Stomach (tissue), 19 donors: ENCODE measurements at places on chromosomes 7 and 10. TPM values are rescaled to one million over a fixed set of nuclear protein-coding genes. Genes with fewer than 3 reads are reported as not detected.

DNA sequence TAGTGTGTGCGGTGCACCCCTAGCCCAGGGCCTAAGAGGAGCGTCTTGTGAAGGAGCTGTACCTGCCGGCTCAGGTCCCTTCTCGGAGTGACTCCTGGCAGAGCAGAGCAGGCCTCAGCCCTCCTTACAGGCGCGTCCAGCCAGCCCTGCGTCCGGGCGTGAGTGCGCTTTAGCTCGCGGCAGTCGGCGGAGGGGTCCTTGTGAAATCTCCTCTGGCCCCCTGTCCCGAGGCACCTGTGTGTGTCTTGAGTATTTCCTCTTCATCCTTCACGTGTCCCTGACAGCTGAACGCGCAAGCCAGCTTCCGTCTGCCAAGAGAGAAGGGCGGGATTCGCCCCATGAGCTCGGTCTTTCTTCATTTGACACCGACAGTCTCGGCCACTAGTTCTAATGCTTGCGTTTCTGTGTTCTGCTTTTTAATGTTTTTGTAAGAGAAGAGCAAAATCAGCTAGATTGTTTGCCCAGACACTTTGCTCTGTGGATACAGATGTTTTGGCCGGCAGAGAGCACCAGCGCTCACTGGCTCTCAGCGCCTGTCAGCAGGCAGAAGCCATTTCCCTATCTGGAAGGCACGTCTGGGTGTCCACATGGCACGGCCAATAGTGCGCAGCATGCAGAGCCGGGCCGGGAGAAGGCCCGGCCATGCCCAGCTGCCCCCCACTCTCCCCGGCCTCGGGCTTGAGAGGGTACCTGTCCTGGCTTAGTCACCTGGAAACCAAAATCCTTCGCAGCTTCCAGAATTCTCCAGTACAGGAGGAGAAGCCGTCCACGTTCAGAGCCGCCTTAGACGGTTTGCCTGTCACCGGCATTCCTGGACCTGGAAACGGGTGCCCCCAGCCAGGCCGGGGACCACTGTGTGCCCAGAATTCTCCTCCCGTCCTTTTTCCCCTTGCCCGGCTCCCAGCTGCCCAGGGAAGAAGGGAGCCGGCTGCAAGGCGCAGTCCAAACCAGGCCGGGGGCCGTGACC is 7.0 kb downstream of the GET4 start:
- no peak for DNase-seq
- H3K27ac ChIP-seq, result peak overlapping the region; percentile 16
- no peak overlapping the region for H3K4me3 ChIP-seq
- peaks cover 85% of the 10 kb centered on the region for H3K4me1 ChIP-seq
- no peaks in the 10 kb centered on the region for H3K27me3 ChIP-seq

GRCh38 chr7:114944745-114945625 is 23.1 kb downstream of the MDFIC start:
- DNase-seq, result peak; percentile 85
- peak overlapping the region; percentile 57 for H3K27ac ChIP-seq
- H3K27me3 ChIP-seq, result no peaks in the 10 kb centered on the region
- H3K4me1 ChIP-seq, result no peaks in the 10 kb centered on the region

CALN1 gene
- 51.9 TPM for total RNA-seq

DNA sequence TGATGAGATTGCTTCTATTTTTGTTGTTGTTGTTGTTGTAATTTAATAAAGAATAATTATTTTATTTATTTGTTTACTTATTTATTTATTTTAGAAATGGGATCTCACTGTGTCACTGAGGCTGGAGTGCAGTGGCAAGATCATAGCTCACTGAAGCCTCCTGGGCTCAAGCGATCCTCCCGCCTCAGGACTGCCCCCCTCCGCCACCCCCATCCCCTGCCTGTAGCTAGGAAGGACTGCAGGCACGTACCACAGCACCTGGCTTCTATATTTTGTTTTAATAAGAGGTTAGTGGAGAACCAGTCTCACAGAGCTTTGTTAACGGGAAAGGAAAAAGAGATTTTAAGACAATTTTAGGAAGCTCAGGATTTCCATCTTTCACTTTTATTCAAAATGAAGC is 19.5 kb upstream of the SMC3 start:
- H3K4me1 ChIP-seq, result peaks cover 6% of the 10 kb centered on the region
- no peaks in the 10 kb centered on the region for H3K36me3 ChIP-seq
- DNase-seq, result no peak
- no peak overlapping the region for H3K27ac ChIP-seq
- H3K4me3 ChIP-seq, result no peak overlapping the region

NKX2-3 gene
- not detected for total RNA-seq

DNA sequence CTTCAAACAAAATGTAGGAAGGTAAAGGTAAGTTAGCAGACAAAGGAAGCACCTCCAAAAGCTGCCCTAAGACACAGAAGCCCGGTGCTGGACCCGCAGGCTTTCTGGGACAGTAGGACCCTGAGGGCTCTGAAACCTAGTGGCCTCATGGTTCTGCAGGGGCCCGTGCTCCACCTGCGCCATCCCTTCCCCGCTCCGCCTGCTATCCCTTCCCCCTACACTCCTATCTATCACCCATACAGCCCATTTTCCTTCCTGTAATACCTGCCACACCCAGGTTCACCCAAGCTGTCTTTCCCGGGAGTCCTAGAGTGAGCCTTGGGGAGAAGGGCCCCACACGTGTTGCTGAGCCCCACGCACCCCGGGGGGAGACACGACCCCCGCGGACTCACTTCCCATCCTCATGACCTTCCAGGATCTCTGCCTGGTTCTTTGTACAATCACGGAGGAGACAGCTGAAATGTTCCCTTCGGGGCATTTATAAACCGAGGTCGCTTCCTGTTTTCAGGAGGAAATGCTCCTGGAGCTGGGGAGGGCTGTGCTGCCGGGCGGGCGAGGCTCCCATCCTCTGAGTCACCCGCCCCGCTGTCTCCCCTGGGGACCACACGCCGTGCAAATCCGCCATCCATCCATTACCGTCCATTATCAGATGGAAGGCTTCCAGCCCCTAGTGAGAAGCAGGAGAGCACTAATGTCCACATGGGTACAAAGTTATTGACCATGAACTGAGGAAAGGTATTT is 251.7 kb upstream of the PITRM1 start:
- H3K4me3 ChIP-seq, result no peak overlapping the region
- H3K27me3 ChIP-seq, result no peaks in the 10 kb centered on the region
- no peak for DNase-seq
- peaks cover 19% of the 10 kb centered on the region for H3K4me1 ChIP-seq
- H3K27ac ChIP-seq, result peak overlapping the region; percentile 46

DNA sequence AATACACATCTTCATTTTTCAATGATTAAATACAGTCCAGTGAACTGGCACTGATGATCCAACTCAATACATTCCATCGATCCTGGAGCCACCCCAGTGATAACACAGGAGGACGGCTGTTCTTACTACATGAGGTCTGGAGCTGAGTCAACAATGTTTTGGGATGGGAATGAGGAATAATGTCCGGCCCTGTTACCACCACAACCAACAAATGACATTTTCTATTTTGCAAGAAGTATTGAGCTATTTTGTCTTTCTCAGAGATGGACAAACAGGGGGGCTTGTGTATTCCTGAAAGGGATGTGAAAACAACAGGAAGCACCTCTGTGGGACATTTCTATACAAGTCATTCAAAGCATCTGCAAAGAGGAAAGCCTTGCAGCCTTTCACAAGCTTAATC is 249.2 kb downstream of the PARD3 start:
- no peak overlapping the region for H3K27ac ChIP-seq
- no peak overlapping the region for H3K4me3 ChIP-seq
- H3K4me1 ChIP-seq, result no peaks in the 10 kb centered on the region
- no peaks in the 10 kb centered on the region for H3K36me3 ChIP-seq
- no peak for DNase-seq

- no peaks in the 10 kb centered on the region for H3K36me3 ChIP-seq
- DNase-seq, result peak; percentile 68
- no peaks in the 10 kb centered on the region for H3K27me3 ChIP-seq
- no peak overlapping the region for H3K27ac ChIP-seq
- H3K4me3 ChIP-seq, result no peak overlapping the region
These were observed 36.7 kb downstream of the DDC start for GRCh38 chr7:50528266-50529092.

SGCE gene
- total RNA-seq, result 142 TPM

DNA sequence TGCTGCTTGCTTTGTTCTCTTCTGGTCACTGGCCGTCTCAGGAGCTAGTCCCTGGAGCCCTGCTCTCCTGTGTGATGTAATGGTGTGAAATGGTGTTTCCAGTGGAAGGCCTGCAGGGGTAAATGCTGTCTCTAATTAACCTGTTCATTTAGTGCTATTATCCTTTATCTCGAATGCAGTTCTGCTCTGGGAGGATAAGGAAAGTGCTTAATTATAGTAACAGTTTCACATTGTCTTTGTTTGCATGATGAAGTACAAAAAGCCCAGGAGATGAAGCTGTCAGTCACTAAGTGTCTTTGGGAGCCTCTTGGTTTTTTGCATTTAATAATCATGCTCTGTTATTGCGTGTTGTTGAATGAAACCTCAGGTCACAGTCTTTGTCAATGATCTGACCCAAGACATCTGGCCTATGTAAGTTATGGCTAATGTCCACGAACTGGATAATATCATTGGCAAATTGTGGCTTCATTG is 755.3 kb upstream of the GALNT17 start:
- H3K27ac ChIP-seq, result no peak overlapping the region
- no peak overlapping the region for H3K4me3 ChIP-seq
- no peaks in the 10 kb centered on the region for H3K27me3 ChIP-seq
- H3K4me1 ChIP-seq, result peaks cover 16% of the 10 kb centered on the region
- DNase-seq, result no peak

GRCh38 chr10:91090761-91091529 is 129.5 kb upstream of the PCGF5 start:
- no peak for DNase-seq
- no peaks in the 10 kb centered on the region for H3K4me1 ChIP-seq
- H3K27ac ChIP-seq, result no peak overlapping the region
- no peaks in the 10 kb centered on the region for H3K27me3 ChIP-seq
- no peak overlapping the region for H3K4me3 ChIP-seq
- H3K36me3 ChIP-seq, result no peaks in the 10 kb centered on the region

GRCh38 chr10:91444211-91445182 is 34.4 kb downstream of the HECTD2 start:
- H3K4me3 ChIP-seq, result no peak overlapping the region
- H3K27me3 ChIP-seq, result no peaks in the 10 kb centered on the region
- H3K27ac ChIP-seq, result no peak overlapping the region
- peak; percentile 16 for DNase-seq

DNA sequence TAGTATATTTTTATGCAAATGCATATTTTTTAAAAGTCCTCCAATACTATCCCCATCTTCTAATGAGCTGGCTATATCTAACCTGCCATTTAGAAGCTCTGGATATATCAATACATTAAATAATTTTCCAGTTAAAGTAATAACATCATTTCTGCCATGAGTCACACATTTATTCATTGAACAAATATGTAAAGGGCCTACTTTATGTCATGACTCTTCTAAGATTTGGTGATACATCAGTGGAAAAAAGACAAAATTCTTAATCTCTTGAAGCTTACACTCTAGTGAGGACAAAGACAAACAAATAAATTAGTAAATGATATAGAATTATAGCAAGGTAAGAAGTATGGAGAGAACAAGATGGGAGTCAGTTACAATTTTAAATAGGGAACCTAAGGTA is 716.8 kb upstream of the LRRTM3 start:
- no peak overlapping the region for H3K27ac ChIP-seq
- H3K36me3 ChIP-seq, result no peaks in the 10 kb centered on the region
- no peak overlapping the region for H3K4me3 ChIP-seq
- DNase-seq, result no peak

IL6 gene
- not detected for total RNA-seq

DNA sequence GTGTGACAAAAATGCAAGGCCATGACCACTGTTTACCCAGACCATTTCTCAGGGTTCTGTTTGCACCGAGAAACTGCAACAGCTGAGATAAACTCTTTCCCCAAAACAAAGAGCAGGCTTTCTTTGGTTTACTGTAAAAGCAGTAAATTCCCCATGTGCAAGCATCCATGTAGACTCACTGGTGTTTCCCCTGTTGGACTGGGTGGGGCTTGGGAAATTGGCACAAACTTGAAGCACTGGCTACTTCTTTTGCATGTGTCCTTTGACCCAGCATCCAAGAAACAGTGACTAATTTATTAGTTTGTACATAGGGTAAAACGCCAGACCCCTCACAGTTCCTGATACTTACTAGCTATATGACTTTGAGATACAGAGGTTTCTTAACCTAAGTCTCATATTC is 12.3 kb downstream of the IQUB start:
- no peak for DNase-seq
- H3K4me1 ChIP-seq, result no peaks in the 10 kb centered on the region
- H3K27ac ChIP-seq, result no peak overlapping the region
- H3K27me3 ChIP-seq, result no peaks in the 10 kb centered on the region
- no peak overlapping the region for H3K4me3 ChIP-seq

DNA sequence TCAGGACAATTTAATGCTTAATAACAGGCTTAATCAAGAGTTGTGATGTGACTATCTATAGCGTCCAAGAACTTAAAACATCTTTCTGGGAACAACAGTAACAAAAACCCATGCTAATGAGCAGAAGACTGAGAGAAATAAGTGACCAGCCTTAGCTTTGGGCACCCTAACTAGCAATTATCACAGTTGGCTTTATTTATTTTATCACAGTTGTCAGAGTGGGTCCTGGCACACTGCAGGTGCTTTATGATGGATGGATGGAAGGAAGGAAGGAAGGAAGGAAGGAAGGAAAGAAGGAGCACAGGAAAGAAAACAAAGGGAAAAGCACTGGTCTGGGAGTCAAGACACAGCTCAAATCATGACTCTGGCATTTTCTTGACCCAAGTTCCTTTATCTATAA is 181.1 kb downstream of the SKAP2 start:
- no peak overlapping the region for H3K4me3 ChIP-seq
- no peaks in the 10 kb centered on the region for H3K27me3 ChIP-seq
- no peak overlapping the region for H3K27ac ChIP-seq
- DNase-seq, result no peak
- no peaks in the 10 kb centered on the region for H3K36me3 ChIP-seq

MKLN1 gene
- 24.5 TPM for total RNA-seq

DNA sequence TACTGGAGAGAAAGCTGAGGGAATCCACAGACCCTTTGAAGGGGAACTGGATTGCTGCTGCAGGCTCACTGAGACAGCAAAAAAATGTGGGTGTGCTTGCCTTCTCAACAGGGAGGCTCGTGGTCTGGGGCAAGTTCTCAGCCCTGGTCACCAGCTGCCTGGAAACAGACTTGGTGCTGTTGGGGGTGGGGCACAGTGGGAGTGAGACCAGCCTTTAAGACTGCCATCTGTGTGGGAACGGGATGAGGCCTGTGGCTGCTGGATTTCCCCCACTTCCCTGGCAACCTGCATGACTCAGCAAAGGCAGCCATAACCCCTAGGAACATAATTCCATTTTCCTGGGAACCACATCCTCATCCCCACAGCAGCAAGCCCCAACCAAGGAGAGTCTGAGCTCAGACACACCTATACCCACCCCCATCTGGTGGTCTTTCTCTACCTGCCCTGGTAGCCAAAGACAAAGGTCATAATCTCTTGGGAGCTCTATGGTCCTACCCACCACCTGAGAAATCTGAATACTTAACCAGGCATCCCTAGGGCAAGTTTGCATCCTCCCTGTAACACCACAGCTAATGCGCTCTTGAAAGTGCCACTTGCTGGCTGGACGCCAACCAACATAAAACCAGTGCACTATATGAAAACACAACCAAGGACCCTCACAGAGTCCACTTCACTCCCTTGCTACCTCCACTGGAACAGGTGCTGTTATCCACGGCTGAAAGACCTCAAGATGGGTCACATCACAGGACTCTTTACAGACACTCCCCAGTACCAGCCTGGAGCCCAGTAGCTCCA is 45.0 kb upstream of the TFEC start:
- H3K27ac ChIP-seq, result no peak overlapping the region
- no peaks in the 10 kb centered on the region for H3K4me1 ChIP-seq

ATRNL1 gene
- 50.7 TPM for total RNA-seq

- H3K4me1 ChIP-seq, result peaks cover 90% of the 10 kb centered on the region
- DNase-seq, result no peak
- H3K27me3 ChIP-seq, result no peaks in the 10 kb centered on the region
- H3K27ac ChIP-seq, result peak overlapping the region; percentile 81
These were observed 75.4 kb downstream of the CALD1 start for GRCh38 chr7:134854816-134855215.
